ENCODE measurements at places on chromosomes 2 and 18.
A peak's percentile ranks its signal among the peaks of the same experiment; 100 is the strongest.

- no peak for DNase-seq
Observed at GRCh38 chr2:217573571-217573970, 429.2 kb downstream of the TNS1 start.

DNA sequence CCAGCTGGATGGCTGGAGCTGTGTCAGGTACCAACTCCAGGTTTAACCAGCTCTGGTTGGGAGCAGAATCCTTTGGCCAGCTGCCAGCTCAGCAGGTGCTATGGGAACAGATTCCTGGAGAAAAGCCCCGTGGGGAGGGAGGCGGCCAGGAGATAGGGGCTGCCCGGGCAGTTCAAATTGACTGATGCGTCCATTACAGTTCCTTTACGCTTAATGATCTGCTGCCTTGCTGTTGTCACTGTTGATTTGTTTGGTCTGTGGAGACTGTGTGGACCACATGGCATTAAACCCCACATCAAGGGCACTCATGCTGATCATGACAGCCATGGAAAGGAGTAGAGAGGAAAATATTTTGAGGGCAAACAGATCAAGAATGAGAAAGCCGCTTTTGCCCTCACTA is 200.0 kb downstream of the TSN start:
- no peak for DNase-seq

- no peak for DNase-seq
Observed at GRCh38 chr2:206521612-206522011, 78.3 kb downstream of the ADAM23 start.

DNA sequence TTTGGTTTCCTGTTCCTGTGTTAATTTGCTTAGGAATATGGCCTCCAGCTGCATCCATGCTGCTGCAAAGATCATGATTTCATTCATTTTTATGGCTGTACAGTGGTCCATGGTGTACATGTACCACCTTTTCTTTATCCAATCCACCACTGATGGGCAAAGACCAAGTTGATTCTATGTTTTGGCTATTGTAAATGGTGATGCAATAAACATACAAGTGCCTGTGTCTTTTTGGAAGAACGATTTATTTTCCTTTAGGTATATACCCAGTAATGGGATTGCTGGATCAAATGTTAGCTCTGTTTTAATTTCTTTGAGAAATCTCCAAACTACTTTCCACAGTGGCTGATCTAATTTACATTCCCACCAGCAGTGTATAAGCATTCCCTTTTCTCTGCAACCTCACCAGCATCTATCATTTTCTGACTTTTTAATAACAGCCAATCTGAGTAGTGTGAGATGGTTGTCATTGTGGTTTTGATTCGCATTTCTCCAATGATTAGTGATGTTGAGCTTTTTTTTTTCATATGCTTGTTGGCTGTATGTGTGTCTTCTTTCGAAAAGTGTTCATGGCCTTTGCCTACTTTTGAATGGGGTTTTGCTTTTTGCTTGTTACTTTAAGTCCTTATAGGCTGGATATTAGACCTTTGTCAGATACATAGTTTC is 19.4 kb downstream of the EXOC6B start:
- DNase-seq, result no peak

DNA sequence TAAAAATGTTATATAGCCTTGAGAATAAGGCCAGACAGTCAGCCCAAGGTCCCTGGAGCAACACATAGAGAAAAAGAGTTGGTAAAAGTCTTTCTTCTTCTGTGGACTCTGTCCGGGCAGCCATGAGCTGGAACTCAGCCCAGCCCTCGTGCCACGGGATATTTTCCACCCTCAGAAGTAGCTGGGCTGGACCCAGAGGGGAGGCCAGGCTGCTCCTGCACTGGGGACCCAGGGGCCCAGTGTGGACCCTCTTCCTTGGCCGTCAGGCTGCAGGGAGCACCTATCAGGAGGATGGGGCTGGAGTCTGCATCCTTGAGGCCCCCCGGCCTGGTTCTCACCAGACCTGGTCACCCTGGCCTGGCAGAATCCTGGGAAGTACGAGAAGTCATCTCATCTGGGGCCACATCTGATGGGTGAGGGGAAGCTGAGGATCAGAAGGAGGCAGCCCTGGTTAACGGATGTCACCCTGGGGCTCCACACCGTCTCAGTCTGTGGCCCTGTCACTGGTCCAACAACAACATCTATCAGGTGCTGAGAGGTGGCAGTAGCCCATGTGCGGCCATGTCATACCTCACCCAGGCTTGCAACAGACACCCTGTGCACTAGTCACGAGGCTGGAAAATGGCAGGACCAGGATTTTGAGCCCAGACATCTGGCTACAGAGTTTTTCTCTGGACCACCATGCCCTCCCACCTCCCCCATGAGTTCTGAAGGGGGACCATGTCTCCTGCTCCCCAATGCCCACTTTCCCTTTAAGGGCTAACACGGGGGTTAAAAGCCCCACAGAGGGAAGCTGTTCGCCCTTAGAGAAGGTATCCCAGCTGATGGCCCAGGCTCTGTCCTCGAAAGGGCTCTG is 33.0 kb downstream of the SDC1 start:
- DNase-seq, result no peak

GRCh38 chr2:120257522-120257921 is 4.9 kb downstream of the RALB start:
- no peak for DNase-seq

DNA sequence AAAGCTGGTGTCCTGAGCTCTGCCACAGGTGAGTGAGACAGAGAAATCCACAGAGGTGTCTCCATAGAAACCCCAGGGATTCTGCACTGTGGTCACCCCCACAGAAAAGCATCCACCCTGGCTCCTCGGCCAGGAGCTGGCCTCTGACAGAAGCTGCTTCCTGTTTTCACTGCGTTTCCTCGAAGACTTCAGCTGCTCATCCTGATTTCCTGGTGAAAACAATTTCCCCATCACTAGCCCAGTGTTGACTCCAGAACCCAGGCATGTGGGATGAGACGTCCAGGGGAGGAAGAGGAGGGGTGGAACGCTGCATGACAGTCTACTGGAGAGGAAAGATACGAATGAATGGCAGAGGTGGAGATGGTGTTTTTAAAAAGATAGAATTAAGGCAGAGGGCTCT is 60.3 kb upstream of the GPR45 start:
- no peak for DNase-seq

DNA sequence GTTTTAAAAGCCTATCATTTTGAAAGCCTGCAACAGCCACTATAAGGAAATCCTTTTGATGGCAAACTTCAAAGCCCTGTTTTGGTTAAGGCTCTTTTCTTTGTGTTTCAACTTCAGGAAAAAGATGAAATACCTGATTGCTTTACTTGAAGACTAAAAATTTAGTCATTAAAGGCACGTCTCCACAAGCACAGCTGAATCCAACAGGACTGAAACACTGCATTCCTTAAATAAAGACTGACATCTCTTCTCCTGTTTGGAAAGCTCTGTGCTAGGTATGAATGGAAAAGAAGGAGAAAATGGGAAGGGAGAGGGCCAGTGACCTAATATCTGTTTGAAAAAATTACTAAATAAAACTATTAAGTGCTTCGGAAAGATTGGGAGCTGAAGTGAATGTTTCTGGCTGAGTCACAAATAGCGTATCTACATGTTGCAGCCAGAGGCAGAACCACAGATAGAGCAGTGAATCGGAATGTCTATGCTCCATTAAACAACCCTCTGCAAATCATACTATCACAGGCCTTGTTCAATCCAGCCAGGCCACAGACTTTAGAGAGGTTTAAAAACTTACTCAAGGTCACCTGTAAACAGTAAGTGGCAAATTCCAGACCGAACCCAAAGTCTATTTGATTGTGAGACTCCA is 21.1 kb upstream of the RALBP1 start:
- DNase-seq, result no peak

GRCh38 chr2:51068237-51068636 is 36.3 kb upstream of the NRXN1 start:
- DNase-seq, result no peak

GRCh38 chr2:62038975-62039771 is 133.7 kb downstream of the COMMD1 start:
- peak; percentile 5 for DNase-seq

DNA sequence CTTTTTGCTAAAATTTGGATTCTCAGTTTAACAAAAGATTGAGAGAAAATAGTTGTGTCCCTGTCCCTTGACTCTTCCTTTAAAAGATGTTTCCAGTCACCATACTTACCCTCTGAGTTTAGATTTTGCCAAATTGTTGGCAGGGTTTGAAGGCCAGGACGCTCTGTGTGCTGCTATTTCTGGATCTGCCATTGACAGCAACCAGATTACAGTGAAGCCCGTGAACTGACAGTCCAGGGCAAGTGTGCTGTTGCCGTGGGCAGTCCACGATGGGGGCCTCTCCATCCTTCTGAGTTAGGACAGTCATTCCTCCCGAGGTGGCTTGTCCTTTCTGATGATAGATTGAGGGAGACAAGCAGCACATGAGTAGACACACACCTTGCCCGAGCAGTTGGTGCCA is 89.9 kb downstream of the PTPRM start:
- no peak for DNase-seq

GRCh38 chr2:11621410-11621809 is 48.6 kb downstream of the NTSR2 start:
- DNase-seq, result no peak

- DNase-seq, result no peak
Observed at GRCh38 chr2:85096616-85097015, 36.6 kb upstream of the TCF7L1 start.

DNA sequence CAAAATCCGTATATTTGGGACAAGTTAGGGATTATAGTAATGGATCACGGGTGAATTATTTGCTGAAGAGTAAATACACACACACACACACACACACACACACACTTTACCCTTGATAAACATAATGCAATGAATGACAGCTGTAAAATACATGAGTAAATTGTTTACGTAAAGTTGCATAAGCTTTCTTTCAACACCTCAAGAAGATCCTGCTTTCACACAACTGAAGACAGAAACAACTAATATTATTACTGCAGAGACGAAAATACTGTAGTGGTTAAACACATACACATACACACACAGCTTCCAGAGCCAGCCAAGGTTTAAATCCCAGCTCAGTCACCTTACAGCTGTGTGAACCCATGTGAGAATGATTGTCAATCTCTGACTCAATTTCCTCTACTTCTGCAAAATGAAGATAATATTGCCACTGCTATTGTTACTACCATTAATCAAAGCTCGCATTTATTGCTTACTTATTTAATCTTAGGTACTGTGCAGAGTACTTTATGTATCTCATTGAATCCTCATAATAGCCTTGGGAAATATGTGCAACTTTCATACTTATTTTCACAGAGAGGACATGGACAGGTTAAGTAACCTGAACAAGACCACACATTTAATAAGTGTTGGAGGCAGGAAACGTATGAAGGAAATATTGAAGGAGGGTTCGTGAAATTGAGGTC is 50.6 kb upstream of the DOK6 start:
- no peak for DNase-seq

DNA sequence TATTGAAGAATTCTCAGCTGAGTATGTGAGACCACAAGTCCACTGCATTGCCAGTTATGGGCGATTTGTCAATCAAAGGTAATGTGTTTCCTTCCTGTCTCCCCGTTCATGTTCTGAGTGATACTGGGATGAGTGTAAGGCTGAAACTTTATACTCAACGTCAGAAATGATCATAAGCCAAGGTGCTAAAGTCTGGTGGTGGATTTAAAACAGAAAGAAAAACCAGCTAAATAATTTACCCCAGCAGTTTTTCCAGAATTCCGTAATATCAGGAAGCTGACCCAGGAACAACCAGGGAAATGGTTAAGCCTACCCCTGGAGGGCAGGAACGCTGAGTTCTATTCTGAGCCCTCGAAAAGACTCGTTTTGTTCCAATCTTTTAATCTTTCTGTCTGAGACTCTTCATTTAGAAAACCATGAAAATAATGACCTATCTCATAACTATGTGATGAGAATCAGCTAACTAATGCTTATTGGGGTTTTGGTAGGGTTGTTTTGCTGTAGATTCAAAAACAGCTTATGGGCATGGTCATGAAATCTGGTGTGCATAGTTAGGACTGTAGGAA is 149.6 kb downstream of the LAMA3 start:
- DNase-seq, result no peak

- DNase-seq, result no peak
Observed at GRCh38 chr2:3421580-3421979, 42.1 kb downstream of the TRAPPC12 start.

- no peak for DNase-seq
Observed at GRCh38 chr18:32351032-32351431, 119.7 kb downstream of the GAREM1 start.

DNA sequence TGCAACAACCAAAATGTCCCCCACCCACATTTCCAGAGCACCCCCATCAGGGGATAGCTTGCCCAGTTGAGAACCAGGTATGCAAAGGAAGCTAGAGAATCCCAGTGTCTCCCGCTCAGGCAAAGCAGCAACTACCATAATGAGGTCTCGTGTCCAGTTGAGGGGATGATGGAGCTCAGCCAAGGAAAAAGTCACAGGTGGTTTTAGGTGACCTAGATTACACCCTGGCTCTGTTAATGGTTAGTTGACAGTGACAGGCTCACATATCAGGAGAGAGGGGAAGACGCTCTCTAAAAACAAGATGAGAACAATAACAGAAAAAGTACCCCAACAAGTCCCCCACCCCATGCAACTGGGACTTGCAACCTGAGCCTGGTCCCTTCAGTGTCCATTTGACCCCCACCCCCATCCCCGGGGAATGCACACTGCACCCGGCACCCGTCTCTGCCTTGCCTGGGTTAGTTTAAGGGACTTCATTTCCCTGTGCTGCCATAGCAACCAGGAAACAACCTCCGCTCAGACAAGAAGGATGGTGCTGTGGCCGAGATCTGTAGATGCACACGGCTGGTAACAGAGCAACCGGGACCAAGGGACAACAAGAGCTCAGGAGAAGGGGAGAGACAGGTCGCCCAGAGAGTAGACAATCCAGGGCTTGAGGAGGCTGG is at the start of gene KIAA2012:
TSS of gene KIAA2012 (plus strand) at position 519 of the 665 bp plus-strand sequence. CDS start 373 bp downstream, outside the sequence.
- no peak for DNase-seq

DNA sequence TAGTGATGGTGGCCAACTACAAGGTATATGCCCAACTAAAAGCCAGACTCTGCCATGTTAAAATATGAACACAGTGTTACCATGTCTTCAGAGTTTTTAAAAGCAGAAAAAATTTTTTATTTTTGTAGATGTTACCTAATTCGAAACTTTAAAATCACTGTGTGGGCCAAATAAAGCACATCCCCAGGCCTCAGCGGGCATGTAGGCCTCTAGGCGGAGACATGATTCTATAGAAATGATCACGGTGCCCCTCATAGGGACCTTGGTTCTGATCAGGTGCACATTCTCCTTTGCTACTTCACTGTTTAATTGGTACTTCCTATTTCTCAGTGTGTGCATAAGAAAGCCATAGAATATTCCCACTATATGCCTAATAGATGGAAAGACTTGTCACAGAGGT is 349.2 kb downstream of the XIRP2 start:
- no peak for DNase-seq

DNA sequence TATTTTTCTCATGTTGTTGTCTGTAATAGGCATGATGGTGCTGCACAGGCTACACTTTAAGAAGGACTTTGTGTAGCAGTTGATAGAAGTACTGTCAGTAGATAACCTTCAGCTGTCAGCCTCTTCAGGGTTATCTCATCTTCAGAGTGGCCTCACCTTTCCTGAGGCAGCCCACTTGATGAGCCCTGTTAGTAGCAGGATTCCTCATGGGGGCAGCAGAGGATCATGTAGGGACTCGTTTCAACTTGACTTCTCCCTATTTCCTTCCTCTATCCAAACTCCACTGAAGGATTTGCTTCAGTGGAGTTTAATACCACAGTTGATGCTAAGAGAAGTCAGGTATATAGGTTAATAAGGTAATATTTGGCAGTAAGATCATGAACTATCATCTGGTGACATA is 530.3 kb upstream of the FSIP2 start:
- DNase-seq, result no peak

Measured in CD4-positive, alpha-beta T cell treated with Interleukin-6 for 4 hours (primary cell).